ENCODE measurements at places on chromosomes 6 and 20. TPM values are rescaled to one million over a fixed set of nuclear protein-coding genes. Genes with fewer than 3 reads are reported as not detected.

- no peak for DNase-seq
- no peak overlapping the region for H3K4me3 ChIP-seq
- H3K36me3 ChIP-seq: no peaks in the 10 kb centered on the region
- H3K27ac ChIP-seq: no peak overlapping the region
Observed at GRCh38 chr20:53716395-53716794, 122.8 kb upstream of the ZNF217 start.

TREML4 gene
- total RNA-seq: not detected

DNA sequence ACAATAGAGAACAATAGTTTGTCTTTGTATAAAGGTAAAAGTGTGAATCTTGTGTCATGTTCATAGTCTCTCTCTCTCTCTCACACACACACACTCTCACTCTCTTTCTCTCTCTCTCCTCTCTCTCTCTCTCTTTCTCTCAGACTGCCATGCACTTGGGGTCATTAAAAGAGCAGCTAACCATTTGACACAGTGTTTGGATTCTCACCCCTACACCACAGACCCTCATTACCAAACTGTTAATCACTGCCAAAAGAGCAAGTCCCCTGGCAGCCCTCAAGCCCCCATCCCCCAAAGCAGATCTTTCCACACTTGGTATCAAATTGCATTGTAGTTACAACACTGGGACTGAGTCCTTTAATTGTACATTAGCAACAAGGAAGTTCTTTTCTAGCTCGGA, 305.8 kb upstream of the RSPO3 start:
- no peak overlapping the region for H3K4me3 ChIP-seq
- H3K36me3 ChIP-seq: no peaks in the 10 kb centered on the region
- no peaks in the 10 kb centered on the region for H3K27me3 ChIP-seq
- no peak for DNase-seq

HLA-DQA2 gene
- not detected for total RNA-seq

- peaks cover 3% of the 10 kb centered on the region for H3K27me3 ChIP-seq
- no peak overlapping the region for H3K4me3 ChIP-seq
- H3K4me1 ChIP-seq: no peaks in the 10 kb centered on the region
- no peaks in the 10 kb centered on the region for H3K36me3 ChIP-seq
- DNase-seq: no peak
Observed at GRCh38 chr20:32959351-32960221, 44.6 kb downstream of the SUN5 start.

RAET1L gene
- not detected for total RNA-seq

DNA sequence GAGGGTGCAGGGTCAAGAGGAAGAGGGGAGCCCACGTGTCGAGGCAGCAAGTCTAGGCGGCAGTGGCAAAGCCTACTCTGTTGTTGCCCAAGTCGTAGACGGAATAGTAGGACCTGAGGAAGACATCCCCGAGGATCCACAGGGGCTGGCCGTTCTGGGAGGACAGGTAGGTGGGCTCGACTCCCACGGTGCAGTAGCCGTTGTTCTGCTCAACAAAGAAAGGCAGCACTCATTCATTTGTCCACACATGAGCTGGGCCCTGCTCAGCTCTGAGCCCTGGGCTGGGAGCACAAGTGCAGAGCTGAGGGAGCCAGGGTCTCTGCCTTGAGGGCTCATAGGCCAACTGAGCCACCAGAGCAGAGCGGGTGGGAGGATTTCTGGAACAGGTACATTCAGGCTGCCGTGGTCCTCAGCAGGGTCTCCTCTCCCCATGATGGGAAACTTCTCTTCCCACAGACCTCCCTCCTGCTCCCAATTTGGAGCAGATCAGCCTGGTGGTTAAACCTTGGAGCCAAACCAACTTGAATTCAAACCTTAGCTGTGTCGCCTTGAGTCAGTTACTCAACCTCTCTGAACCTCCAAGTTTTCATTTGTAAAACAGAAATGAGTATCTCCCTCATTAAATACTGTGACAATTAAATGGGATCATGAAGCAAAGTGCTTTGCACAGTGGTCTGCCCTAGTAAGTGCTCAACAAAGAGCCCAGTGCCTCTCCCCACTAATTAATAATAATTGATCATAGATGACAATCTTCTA, 1.6 kb upstream of the TFEB start:
- no peak overlapping the region for H3K4me3 ChIP-seq
- H3K36me3 ChIP-seq: no peaks in the 10 kb centered on the region
- H3K27me3 ChIP-seq: no peaks in the 10 kb centered on the region
- peaks cover 9% of the 10 kb centered on the region for H3K4me1 ChIP-seq
- DNase-seq: no peak

DNA sequence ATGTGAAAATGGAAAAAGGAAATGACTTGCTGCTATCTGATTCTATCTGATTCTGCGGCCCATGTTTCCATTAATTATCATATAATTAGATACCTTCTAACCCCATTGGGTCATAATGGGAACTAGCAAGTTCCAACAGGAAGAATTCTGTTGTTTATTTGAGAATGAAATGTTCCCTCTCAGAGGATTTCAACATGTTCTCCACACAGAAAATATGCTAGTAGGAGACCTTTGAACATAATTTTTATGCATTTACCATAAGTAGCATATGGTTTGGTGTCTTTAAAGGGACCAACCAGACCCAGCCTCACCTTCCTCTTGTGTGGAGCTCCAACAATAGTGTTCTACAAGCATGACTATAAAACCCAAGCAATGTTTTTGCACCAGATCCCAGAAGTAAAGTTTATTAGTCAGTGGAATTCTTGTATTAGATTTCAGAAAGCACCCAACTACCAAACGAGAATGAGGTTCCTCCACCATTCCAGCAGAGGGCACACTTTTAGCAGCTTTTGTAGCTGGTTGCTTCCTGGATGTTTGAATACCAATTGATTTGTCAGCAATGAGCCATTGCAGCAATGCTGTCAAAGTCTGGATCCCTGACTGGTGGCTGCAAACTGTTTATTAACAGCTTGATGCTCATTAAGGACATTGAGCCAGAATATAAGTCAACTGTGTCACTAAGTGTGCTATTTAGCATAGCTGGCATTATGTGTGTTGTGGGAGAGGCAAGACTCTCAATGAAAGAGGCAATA, 143.6 kb upstream of the GJE1 start:
- no peak for DNase-seq
- no peaks in the 10 kb centered on the region for H3K27me3 ChIP-seq
- H3K4me1 ChIP-seq: no peaks in the 10 kb centered on the region
- no peak overlapping the region for H3K27ac ChIP-seq
- H3K4me3 ChIP-seq: no peak overlapping the region
- H3K36me3 ChIP-seq: no peaks in the 10 kb centered on the region

GRCh38 chr6:166929542-166930189, 26.7 kb downstream of the RNASET2 start:
- no peak overlapping the region for H3K27ac ChIP-seq
- peaks cover 4% of the 10 kb centered on the region for H3K36me3 ChIP-seq
- H3K4me1 ChIP-seq: no peaks in the 10 kb centered on the region
- DNase-seq: no peak

DNA sequence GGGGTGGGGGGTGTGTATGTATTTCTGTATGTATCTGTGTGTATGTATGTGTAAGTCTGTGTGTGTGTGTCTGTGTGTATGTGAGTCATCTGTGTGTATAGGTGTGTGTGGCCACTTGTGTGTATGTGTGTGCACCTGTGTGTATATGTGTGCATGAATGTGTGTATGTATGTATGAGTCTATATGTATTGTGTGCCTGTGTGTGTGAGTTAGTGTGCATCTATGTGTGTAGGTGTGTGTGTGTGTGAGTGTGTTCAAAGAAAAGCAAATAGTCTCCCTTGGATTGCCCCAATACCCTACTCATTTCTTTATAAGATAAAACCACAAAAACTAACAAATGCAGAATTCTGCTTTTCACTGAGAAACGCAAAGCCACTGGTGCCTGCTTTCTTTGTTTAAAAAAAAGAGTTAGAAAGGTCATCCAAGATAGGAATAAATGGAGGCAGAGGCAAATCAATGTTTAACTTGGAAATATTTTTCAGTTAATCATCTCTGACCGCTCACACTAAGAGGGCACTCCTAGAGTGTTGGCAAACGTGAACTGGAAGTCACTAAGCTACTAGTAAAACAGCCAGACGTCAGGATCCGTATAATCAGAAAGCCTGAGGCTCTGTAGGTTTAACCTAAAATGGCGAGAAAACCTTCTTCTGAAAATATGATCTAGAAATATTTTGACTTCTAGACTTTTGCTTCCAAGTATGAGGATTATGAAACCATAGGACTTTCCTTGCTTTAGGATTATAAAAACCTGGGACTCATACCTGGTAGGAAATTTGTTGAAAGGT, 37.4 kb upstream of the JAG1 start:
- H3K27ac ChIP-seq: no peak overlapping the region
- no peak for DNase-seq
- no peaks in the 10 kb centered on the region for H3K4me1 ChIP-seq

DNA sequence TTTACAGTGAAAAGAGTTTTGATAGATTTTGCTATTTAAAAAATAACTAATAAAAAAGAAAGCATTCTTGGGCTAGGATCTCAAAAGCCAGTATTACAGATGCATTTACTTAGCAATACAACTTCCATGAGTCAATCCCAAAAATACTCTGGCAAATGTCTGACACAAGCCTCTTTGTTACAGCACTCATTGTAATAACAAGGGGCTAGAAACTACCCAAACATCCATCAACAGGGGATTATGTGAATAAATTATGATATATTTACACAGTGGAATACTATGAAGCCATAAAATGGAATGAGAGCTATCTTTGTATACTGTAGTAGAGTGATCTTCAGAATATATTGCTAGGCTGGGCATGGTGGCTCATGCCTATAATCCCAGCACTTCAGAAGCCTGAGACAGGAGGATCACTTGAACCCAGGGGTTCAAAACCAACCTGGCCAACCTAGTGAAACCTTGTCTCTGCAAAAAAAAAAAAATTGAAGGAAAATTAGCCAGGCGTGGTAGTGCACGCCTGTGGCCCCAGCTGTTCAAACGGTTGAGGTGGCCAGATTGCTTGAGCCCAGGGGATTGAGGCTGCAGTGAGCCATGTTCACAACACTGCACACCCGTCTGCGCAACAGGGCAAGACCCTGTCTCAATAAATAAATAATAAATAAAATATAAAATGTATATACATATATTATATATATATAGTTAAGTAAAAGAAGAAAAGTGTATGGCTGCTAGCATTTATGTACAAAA, 34.7 kb upstream of the TOP1 start:
- DNase-seq: no peak
- H3K27ac ChIP-seq: no peak overlapping the region
- H3K4me1 ChIP-seq: no peaks in the 10 kb centered on the region

VNN1 gene
- 0.46 TPM for total RNA-seq

ARMC12 gene
- not detected for total RNA-seq

DNA sequence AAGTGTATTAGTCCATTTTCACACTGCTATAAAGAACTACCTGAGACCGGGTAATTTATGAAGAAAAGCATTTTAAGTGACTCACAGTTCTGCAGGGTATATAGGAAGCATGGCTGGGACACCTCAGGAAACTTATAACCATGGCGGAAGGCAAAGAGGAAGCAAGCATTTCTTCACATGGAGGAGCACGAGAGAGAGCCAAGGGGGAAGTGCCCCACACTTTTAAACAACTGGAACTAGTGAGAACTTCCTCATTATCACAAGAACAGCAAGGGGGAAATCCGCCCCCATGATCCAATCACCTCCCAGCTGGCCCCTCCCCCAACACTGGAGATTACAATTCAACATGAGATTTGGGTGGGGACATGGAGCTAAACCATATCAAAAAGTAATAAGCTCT, 28.3 kb upstream of the B3GAT2 start:
- no peaks in the 10 kb centered on the region for H3K36me3 ChIP-seq
- H3K27me3 ChIP-seq: no peaks in the 10 kb centered on the region
- no peak overlapping the region for H3K4me3 ChIP-seq
- DNase-seq: no peak
- H3K4me1 ChIP-seq: no peaks in the 10 kb centered on the region

MAPK13 gene
- total RNA-seq: 0.29 TPM

DNA sequence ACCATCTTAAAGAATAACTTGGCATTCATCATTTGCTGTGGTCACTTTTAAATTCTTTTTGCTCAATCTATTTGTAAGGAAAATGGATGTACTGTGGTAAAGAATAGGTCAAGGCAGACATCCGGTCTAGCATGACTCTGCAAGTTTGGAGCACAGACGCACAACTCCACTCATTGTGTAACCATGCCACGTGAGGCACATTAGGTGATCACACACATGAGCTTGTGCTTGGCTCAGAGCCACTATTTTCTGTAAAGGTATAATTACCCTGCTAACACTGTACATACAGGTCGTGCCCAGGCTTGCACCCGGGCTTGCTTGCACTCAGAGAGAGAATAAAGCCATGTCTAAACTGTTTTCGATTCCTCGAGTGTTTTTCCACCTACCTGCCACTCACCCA, 1289.1 kb upstream of the ADGRB3 start:
- DNase-seq: no peak
- no peaks in the 10 kb centered on the region for H3K27me3 ChIP-seq
- H3K36me3 ChIP-seq: no peaks in the 10 kb centered on the region
- no peak overlapping the region for H3K4me3 ChIP-seq

APOM gene
- 1.8 TPM for total RNA-seq

GRCh38 chr20:37518606-37519507, 2.2 kb upstream of the NNAT start:
- no peaks in the 10 kb centered on the region for H3K36me3 ChIP-seq
- peak; percentile 73 for DNase-seq
- peak overlapping the region; percentile 22 for H3K4me3 ChIP-seq

DNA sequence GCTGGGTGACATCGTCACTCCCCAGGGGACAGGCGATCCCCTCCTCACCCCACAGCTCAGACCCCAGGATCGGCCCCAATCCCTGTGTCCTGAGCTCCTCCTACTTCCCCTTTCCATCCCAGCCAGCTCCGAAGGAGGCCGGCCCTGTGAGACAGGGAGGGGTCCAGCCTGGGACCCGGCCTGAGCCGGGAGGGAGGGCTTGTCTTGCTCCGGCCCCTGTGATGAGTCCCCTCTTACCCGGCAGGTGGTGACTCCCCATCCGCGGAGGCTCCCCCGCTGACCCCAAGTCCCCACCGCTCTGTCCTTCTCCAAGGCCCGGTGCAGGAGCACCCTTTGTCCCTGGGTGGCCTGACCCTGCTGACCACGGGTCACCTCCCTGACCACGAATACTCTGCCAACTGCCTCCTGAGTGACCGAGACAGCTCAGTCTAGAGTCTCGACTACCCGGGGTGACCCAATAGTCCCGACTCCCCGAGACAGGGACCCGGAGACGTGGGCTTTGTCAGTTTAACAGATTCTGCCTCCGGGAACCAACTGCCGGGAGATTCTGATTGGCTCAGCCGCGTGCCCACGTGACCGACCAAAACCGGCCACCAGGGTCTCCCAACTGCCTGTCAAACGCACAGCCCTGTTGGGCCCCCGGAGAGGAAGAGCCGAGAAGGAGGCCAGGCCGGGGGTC, 187.4 kb upstream of the PROKR2 start:
- no peaks in the 10 kb centered on the region for H3K36me3 ChIP-seq
- H3K27me3 ChIP-seq: no peaks in the 10 kb centered on the region
- no peaks in the 10 kb centered on the region for H3K4me1 ChIP-seq
- peak; percentile 36 for DNase-seq
- peak overlapping the region; percentile 60 for H3K27ac ChIP-seq

DHX35 gene
- total RNA-seq: 8.7 TPM
